CD4-positive, alpha-beta T cell treated with Interleukin-17A for 4 hours (primary cell): ENCODE measurements at places on chromosomes 3 and 15.
A peak's percentile ranks its signal among the peaks of the same experiment; 100 is the strongest.

GRCh38 chr3:19221081-19221480 is 72.8 kb downstream of the KCNH8 start:
- no peak for DNase-seq

GRCh38 chr3:94673876-94674275 is 611.0 kb downstream of the NSUN3 start:
- no peak for DNase-seq

- no peak for DNase-seq
These were observed 8.6 kb downstream of the GABRA5 start for GRCh38 chr15:26875476-26875850.

GRCh38 chr15:100337096-100338044 is 4.4 kb downstream of the ADAMTS17 start:
- DNase-seq = no peak

- no peak for DNase-seq
These were observed 7.3 kb downstream of the TPM1 start for GRCh38 chr15:63049783-63050371.

DNA sequence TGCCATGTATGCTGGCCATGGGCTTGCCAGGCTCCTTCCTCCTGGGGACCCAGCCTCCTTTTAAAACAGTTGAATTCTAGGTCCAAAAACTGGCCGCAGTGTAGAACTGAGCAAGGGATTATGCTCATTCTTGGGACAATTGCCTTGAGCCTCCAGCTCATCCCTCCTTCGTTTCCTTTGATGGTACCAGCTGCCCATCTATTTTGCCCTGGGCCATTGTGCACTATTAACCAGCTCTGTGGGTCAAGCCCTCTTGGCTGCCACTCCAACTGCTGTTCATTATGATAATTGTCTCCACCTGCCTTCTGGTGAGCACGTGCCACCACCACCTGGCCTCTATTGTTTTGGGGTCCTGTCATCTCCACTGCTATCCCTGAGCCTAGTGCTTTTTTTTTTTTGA is 75.8 kb upstream of the SYN2 start:
- DNase-seq = no peak

DNA sequence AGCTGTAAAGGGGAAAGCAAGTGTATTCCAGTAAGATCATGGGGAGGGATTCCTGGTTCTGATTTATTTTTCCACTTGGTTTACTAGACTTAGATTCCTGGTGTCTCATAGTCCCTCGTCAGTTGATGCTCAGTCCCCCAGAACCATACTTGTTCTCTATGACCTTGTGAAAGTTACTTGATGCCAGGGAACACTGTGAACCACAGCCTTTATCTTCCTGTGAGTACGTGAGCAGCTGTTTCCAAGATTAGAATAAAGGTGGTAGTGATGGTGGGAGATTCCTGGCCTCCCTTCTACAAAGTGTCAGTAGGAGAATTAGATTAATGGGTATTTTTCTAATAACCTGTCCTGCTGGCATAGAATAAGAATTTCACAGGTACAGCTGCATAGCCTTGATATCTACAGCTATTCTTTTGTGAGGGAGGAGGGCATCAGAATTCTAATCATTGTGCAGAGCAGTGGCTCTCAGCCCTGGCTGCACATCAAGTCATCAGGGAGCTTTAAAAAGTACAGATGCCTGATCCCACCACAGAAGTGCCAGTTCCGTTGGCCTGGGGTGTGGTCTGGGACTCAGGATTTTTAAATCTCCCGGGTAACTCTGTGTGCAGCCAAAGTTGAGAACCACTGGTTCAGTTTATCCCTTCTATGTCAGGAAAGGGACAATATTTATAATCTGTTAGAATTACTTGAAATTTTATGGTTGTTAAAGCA is 20.0 kb downstream of the GPD1L start:
- DNase-seq = no peak

DNA sequence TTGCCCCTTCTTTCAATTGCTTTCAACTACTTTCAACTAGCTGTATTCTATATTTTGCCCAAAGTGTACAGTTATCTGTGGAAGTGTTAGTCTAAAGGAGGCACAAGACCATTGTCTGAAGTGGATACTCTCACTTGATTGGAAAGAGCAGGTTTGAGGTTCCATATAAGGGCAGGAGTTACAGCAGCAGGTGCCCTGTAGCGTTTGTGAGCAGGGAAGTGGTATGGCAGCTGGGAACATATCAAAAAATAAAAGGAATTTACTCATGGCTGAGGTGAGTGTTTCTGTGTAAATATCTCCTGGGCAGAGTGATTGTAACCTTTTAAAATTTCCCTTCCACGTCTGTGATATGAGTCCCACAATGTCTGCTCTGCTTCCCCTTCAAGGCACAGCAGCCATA is 38.5 kb upstream of the DNAJC13 start:
- no peak for DNase-seq

DNA sequence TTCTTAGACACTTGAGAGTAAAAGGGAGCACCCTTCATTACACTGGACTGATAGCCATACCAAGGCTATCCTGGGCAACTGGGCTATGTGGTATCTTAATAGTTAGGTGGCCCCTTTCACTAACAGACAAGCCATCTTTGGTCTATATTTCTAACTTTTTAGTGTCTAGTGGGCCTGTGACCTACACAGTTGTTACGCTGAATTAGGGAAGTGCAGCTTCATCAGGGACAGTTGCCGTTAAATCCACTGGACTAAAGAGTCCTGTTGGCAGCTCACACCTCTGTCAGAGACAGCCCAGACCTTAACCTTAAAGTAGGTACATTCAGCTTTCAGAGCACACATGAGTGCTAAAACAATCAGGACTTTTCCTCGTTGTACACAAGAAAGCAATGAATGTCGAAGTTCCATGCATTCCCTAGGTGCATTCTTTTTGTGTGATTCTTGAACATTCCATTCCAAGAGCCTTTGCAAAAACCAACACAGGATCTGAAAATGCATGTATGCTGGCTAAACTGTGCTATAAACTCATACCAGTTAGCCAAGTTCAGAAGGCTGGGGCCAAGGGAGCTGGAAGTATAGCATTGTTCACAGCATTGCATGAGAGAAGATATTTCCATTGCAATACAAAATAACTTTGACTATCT is 230.2 kb upstream of the EIF1B start:
- DNase-seq = no peak

DNA sequence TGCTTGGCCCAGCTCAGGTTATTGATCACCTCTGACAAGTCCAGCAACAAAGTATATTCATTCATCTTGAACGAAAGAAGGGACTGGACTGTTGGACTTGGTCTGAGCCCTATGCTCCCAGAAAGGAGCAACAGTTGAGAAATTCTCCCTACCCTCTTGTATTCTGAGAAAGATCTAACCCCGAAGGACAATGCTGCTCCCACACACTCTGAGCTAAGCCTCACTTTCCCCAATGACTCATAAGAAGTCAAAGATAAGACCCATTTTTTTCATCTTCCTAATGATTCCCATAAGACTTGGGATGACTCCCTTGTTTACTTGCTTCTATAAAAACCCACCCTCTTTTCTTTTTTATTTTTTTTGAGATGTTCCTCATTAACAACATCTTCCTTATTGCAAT is 549.4 kb upstream of the MDFIC2 start:
- DNase-seq = no peak

- DNase-seq = no peak
These were observed 62.1 kb upstream of the XCR1 start for GRCh38 chr3:46089237-46090011.

DNA sequence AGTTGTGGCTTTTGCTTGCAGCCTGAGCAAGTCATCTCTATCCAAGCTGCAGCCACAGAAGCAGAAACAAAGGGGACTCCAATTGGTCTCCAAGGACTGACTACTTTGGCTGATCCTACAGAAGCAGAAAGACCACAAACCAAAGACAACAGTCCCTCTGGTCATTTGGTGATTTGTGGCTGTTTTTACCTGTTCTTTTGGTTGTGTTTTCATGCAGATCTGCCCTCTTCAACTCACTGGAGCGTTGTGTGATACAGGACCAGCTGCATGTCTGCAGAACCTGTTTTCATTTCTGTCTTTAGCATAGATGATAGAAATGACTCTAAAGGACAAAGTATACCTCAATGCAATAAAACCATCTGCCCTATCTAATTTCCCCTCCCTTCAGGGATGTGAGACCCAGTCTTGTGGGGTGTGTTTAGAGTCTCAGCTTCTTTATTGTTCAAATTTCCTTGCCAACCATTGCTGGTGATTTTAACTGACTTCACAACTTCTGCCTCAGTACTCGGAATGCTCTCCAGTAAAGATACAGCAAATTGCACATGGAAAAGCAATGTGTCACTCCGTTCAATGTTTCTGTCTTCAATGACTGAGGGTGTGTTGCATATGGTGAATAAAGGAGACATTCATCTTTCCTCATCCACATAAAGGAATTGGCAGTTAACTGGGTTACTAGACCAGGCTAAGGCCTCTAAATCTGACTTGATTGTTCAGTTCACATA is 48.9 kb upstream of the SLC7A14 start:
- no peak for DNase-seq

DNA sequence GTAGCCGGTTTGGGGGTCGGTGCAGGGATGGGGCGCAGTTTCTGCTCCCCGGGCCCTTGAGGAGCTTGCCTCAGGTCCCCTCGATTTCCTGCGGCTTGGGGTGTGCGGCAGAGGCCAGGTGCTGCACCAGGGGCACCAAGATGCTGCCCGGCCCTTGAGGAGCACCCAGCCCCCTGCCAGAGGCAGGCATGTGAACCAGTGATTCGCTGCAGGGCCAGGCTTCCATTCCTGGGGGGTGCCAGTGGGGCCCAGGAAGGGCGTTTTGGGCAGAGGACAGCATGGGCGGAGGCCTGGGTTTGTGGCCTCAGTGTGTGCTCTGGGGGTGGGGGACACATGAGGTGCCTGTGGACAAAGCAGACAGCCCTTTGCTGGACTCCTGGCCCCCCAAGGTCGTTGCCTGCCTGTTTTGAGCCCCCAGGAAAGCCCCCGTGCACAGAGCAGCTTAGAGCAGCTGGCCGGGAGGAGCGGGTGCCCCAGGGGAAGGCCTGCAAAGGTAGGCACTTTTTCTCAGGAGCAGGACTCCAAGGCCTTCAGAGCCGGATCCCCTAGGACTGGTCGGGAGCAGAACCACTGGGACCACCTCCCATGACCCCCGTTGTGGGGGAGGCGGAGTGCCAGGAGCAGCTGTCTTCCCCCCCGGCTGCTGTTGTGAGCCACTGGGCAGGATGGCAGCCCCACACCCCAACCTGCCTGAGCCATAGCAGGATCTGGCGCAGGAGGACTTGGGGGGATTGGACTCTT is 1.6 kb downstream of the PLXNA1 start:
- DNase-seq = no peak

GRCh38 chr3:43852066-43852465 is 161.3 kb downstream of the ABHD5 start:
- no peak for DNase-seq

DNA sequence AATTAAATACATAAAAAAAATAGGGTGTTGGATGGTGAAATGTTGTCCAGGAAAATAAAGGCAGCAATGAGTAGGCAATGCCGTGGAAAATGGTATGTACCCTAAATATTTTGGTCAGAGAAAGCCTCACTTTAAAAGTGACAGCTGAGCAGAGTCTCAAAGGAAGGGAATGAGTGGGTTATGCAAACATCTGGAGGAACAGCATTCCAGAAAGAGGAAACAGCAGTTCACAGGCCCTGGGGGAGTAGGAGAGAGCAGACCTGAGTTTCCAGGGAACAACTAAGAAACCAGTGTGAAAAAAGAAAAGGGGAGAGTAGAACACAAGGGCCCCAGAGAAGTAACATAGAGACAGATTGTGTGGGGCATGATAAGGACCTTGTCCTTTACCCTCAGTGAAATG is 230.0 kb upstream of the CNTN3 start:
- DNase-seq = no peak

DNA sequence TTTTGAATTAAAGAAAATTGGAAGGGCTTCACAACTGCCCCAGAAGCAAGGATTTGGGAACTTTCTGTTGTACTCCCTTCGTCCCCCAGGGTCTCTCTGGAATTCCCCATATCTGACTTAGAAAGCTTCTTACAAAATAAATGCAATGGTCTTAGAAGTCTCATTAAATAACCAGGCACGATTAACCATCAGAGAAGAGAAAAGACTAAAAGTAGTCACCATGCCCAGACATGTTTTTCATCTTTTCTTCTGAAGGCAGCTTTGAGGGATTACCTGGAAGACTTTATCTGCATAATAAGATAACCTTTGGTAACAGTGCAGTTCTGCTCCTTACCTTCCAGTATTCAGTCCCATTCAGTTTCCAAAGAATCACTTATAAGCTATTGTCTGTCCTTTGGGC is 135.9 kb downstream of the PTPRG start:
- no peak for DNase-seq

DNA sequence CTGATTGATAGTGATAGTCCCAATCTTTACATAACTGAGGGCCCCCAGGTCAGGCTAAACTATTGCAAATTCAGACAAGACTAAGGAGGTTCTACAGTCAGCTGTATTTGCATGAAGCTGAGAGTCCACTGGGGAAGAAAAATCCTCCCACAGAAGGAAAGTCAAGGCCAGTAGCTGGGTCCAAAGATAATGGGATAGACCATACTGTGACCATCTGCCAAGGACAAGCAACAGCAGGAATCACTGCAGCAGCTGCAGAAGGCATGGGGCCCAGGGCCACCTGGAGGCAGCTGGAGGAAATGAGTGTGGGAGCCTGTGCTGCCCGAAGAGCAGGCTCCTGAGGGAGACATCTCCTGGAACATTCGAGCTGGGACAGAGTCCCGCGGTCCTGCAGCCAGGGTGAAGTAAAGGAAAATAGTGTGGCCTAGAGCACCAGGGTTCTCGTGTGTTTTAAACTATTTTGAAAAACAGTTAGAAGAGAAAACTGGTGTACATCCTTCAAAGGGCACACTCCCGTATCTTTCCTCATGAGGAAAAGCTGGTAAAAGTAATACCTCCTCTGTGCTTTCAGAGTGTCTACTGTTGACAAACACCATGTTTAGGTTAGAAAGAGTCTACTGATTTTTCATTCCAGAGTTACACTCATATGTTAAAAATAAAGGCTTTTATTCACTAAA is 13.2 kb upstream of the TMEM212 start:
- DNase-seq = peak; percentile 11

DNA sequence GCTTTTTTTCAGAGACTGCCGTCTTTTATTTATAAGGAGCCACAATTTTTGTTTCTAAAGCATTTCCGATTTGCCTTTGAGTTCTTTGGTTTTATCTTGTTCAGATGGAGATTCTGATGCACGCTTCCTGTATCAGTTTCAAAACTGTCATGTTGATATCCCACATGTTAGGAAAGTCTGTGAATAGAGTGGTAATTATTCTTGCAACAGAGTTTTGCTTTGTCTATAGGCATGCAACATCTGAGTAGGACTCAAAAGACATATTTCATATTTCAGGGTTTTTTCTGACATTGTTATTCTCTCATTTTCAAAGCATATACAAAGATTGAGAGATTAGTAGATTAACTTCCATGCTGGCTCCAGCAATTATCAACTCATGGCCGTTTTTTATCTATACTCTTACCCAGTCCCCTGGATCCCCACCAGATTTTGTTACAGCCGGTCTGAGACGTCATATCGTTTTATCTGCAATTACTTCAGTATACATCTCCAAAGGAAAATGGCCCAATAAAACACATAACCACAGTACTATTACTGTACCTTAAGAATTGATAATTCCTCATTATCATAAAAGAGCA is 22.4 kb downstream of the PAQR5 start:
- no peak for DNase-seq

DNA sequence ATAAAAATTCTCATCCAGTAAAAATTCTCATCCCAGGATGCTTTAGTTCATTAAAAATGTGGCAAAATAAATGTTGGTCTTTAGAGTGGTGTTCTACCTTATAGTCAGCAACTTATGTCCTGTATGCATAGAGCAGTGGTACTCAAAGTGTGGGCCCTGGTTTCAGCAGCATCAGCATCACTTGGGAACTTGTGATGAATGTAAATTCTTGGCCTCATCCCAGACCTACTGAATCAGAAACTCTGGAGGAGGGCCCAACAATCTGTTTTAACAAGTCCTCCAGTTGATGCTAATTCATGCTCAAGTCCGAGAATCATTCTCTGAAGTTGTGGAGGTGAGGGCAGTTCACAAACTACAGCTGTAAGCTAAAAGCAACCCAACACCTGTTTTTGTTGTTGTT is 307.3 kb upstream of the SATB1 start:
- no peak for DNase-seq
